CD4-positive, alpha-beta T cell treated with Interleukin-6 at 100 ng/mL for 8 hours (primary cell): ENCODE measurements at places on chromosomes 4 and X.

DNA sequence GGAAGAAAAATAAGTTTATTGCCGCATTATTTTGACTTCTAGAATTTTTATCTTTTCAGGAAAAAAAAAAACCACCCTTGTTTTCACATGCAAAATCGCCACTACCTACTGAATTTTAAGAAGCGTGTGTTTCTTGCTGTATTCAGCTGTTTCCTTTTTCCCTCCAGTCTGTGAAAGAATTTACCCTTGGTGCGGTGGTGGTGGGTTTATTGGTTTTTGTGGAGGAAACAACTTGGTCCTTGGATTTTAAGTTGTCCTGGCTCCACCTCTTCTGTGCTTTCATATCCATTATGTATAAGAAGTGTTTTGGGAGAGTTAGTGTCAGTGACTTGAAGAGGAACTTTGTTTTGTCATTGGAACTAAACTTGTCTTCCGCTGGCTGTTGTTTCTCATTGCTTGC lies 8.1 kb downstream of the RAPGEF2 start:
- DNase-seq: no peak

DNA sequence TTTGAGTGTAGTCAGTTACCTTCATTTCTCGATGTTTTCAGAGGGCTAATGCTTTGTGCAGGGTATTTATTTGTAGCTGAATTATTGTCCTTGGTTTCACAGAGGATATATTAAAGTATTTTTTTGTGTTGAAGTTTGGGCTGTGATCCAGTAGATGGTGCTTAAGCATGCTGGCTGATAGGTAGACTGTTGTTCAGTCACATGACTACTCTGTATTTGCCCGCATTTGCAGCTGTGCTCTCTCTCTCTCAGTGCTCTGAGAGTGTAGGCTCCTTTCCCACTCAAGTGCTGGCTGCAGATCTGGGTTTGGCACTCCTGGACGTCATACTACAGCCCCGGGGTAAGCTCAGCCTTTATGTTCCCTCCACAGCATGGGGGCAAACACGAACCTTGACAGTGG lies 21.7 kb downstream of the RAB40AL start:
- DNase-seq: no peak

DNA sequence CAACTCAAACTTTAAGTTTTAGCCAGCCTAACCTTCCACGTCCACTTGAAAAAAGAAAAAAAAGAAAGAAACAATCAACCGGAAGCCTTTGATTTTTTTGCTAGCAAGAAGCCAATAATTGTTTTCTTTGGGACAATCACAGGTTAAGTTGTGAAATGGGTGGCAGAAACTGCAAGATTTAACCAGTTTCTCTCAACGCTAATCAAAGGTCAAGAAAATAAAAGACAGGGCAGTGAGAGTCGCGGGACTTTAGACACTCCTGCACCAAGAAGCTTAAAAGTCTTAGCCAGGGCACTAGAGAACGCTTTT lies 1.0 kb downstream of the ACSL1 start:
- DNase-seq: no peak

DNA sequence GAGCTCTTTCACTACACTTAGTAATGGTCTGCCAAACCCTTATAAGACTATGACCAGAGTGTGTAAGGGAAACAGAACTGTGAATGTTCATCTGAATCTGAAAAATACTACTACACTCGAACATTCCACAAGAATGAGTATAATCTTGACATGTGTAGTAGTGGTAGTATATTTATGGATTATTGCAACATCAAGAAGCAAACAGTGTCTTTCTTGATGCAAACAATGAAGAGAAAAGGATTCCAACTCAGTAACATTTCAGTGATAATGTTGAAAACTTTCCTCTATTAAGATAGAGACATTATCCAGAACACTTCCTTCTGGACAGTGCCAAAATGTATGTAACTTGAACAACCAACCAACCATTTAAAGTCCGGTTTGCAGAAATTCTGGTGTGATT lies 394.7 kb upstream of the CPEB2 start:
- no peak for DNase-seq

DNA sequence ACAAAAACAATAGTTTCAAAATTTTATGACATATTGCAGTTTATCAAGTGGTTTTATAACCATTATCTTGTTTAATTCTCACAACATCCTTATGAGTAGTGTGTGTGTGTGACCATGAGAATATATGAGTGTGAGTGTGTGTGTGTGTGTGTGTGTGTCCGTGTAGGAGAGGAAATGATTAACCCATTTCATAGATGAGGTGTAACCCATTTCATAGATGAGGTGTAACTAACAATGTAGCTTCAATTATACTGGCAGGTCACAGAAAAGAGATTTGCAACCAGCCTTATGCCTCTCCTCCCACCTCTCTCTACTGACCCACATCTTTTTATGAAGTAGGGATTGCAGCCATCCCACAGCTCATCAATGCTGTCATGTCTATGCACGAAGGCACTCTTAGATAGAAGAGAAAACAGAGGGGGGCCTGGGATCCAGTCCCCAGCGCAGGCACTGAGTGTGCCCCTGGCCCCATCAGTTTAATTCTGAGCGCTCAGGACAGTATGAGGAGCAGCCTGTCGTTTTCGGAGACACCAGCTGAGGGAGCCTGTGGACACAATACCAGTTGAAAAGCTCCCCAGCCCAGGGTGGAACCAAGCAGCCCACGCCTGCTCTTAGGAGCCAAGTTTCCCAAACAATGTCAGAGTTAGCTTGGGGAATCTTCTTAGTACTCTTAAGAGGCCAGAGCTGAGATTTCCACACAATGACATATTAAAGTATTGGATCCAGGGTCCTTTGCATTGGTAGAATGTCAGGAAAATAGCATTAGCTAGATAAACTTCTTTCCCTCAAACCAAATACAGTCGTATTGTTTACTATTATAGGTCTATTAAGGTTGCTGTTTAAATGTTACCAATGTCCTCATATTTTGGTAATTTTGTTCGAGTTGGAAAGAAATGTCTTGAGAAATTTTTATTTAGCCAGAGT lies 88.6 kb downstream of the PALLD start:
- no peak for DNase-seq

DNA sequence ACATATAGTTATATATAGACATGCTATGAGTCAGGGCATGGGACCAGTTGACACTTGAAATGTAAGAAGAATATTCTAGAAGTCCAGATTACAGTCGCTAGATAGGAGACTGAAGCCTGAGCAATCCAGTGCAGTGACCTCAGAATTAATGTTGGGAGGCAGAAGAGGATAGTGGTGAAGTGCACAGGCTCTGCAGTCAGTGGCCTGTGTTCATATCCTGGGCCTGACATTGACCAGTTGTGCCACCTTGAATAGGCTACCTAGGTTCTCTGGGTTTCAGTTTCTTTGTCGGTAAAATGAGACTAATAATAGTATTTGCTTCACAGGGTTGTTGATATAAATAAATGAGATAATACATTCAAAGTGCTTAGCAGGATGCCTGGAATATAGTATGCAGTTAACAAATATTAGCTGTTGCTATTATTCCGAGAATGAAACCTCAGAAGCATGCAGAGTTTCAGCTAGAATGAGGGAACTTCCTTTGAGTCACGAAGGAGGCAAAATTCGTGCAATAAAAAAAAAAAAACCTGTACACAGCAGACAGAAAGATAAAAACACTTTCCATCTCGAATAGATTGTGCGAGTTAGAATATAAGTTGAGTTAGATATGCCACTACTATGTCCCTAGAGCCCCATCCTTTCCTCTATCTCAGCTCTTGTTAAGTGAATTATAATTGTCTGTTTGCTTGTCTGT lies 4.0 kb upstream of the SH2D1A start:
- peak; percentile 20 for DNase-seq

GRCh38 chr4:110287130-110287529 lies 88.7 kb upstream of the ELOVL6 start:
- no peak for DNase-seq

DNA sequence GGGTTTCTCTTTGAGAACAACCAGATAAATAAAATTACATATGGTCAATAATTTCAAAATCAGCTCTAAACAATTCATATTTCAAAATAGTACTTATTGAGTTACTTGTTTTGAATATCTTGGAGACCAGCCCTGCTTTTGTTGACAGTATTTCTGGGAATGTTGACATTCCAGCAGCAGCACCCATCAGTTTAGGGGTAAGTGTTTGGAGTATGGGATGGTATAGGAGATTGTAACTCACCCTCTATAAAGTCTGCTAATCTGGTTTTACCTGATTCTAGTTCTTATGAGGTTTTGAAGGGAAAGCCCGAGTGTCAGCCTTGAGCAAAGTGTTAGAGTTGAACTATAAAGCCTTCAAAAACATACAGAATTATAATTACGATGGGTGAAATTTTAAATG lies 139.2 kb upstream of the ANKRD50 start:
- DNase-seq: no peak

GRCh38 chrX:118221270-118221669 lies 104.7 kb upstream of the KLHL13 start:
- no peak for DNase-seq

- DNase-seq: no peak
Observed at GRCh38 chr4:36638273-36638811, 356.9 kb downstream of the DTHD1 start.

GRCh38 chr4:66849596-66849995 lies 695.7 kb downstream of the CENPC start:
- DNase-seq: no peak

GRCh38 chrX:143894938-143895337 lies 11.1 kb downstream of the UBE2NL start:
- no peak for DNase-seq

- DNase-seq: no peak
Observed at GRCh38 chr4:126678618-126679017, 954.1 kb upstream of the INTU start.

DNA sequence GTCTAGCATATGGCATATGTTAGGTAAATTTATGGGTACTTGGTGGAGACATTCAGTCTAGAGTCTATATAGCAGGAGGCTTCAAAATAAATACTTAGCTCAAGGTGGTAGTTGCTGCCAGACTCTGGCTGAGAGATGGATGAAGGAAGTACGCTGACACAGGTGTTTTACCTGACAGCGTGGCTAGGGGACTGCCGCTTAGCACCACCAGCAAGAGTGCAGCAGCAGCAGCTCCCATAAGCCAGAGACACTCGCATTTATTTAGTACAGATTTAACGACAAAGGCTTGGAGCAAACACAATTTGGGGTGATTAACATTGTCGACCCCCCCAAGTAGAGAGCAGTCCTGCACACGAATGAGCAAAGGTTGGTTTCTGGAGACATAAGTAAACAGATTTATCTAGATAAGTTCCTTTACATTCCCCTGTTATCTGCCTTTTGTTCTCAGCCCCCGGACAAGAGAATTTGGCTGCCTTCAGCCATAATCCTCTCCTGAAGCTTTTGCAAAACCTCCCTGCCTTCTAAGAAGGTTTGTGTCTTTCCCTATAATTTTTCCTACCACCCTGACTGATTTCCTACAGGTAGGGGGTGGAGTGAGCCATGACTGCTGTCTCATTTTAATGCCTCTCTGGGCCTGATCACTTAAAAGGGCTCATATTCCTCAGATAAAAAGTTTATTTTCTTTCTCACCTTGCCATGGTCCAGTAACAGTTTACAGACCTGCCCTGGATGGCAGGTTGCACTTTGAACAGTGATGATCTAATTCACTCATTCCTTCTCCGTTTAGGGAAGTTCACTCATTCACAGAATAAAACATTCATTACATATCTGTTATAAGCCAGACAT lies 64.6 kb downstream of the RHOH start:
- DNase-seq: no peak

GRCh38 chrX:153947009-153947769 lies 2.7 kb upstream of the RENBP start:
- peak; percentile 84 for DNase-seq

- no peak for DNase-seq
Observed at GRCh38 chr4:66943112-66943511, 602.2 kb downstream of the CENPC start.

DNA sequence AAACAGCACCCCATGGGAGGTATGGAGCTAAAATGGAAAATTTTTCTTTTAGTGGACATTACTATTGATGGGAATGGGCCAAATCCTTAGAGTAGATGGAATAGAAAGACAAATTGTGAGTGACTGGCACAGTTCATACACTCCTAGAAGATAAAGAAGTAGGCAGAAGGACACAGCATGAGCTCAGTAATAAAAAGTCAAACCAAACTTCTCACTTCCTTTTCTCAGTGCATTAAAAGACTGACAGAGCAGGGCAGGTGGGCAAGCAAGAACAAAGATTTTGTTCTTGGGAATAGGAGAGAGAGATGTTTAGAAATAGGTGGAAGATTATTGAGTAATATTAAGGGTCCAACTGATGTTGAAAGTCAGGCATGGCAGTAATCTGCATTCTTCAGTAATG lies 132.5 kb downstream of the ATP10D start:
- no peak for DNase-seq

- DNase-seq: no peak
Observed at GRCh38 chr4:40718586-40718985, 31.2 kb upstream of the NSUN7 start.

DNA sequence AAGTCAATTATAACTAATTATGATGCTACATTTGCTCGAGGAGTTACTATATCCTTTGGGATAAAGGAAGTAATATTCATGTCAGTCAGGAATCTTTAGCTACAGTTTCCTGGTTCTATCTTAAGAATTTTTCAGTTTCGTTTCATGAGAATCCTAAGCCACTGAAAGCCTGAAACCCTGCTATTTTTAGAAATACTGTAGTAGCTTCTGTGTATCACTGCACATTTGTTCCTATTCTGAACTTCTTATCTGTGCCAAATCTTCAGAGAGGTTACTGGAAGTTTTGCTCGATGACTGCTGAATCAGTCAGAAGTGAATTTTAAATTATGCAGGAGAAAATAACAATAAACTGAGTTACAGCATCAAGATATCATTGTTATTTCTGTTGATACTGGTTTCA lies 249.2 kb downstream of the TENM3 start:
- DNase-seq: no peak

DNA sequence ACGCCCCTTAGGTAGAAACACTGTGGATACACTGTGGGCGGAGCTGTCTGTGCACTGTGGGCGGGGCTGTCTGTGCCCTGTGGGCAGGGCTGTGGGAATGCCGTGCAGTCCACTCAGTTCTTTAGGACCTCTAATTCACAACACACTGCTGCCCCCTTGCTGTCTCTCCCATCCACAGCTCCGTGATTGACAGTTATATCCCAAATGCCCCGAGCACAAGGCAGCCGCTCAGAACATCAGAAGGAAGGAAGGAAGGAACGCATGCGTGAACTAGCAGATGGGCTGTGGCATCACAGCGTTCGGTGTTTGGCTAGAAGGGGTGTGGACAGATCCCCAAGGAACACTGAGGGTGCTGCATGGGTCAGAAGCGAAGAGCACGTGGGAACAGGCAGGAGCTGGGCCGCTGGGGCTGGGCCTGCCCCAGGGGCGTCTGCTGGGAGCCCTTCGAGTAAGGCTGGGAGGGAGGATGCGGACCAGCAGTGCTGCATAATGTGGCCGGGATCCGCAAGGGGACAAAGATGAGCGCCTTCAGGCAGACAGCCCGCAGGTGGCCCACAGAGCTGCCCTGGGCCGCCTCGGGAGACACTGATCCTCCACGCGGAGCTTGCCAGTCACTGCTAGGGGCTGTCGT lies 29.8 kb downstream of the ACOX3 start:
- DNase-seq: no peak

DNA sequence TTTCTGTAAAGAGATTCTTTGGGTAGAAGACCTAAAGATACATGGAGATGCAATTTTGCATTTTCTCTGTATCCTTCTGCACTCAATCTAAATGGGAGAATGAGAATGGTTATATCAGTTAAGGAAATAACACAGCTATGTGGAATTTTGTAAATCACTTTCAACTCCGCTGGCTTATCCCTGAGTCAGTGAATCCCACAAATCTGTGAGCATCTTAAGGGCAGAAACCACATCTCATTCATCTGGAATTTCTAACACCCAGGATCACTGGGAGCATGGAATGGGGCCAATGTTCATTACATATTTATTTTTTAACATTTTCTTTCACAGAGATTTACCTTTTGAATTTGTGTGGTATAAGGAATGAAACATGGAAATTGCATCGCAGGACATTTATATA lies 167.8 kb downstream of the CFAP47 start:
- no peak for DNase-seq
